Activated CD4-positive, alpha-beta memory T cell treated with anti-CD3 and anti-CD28 coated beads for 36 hours (primary cell): ENCODE measurements at places on chromosomes 2 and 18.

- DNase-seq, result no peak
Observed at GRCh38 chr2:170313992-170314348, 136.0 kb downstream of the MYO3B start.

- no peak for DNase-seq
Observed at GRCh38 chr2:122186761-122187222, 431.3 kb downstream of the TSN start.

GRCh38 chr2:241598061-241598460 lies 38.9 kb downstream of the THAP4 start:
- no peak for DNase-seq

DNA sequence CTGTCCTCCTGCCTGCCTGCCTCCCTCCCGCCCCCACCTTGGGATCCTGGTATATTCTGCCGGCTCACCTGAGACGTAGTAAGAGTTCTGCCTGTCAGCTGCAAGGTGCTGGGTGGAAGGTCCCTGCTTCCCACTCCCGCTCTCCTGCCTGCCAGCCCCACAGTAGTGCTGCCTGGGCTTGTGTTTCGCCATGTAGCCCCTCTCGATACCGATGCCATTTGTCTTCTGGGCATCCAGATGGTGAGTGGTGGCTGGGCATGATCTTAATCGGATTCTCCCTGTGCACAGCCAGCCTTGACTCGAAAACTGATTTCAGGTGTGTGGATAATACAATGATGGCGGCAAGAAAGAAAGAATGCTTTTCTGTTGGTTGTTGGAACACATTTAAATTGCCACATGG lies 184.9 kb downstream of the AGAP1 start:
- no peak for DNase-seq

- DNase-seq, result no peak
Observed at GRCh38 chr2:24594283-24594682, 103.2 kb downstream of the NCOA1 start.
